Peyer's patch (tissue), 4 donors: ENCODE measurements at places on chromosomes 4 and X.

GRCh38 chrX:65034292-65034667 lies 58.0 kb upstream of the ZC4H2 start:
- no peak for DNase-seq

- no peak for DNase-seq
Observed at GRCh38 chrX:38038501-38038900, 32.1 kb downstream of the SYTL5 start.

DNA sequence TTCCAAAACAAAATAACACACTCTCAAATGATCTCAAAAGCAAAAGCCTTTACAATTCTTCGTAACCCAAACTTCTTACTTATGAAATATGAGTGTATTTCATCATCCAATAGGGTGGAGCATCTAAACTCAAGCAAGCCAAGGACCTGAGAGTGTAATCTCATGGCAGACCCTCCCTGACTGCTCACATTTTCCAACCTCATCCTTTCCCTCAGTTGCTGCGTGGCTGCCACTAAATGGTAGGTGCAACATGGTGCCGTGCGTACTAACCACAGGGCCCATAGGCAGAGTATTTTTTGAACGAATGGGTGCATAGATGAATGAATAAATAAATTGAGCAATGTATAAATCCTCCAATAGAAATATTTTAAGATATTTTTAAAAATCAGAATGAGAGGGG lies 45.4 kb downstream of the TTC29 start:
- no peak for DNase-seq

DNA sequence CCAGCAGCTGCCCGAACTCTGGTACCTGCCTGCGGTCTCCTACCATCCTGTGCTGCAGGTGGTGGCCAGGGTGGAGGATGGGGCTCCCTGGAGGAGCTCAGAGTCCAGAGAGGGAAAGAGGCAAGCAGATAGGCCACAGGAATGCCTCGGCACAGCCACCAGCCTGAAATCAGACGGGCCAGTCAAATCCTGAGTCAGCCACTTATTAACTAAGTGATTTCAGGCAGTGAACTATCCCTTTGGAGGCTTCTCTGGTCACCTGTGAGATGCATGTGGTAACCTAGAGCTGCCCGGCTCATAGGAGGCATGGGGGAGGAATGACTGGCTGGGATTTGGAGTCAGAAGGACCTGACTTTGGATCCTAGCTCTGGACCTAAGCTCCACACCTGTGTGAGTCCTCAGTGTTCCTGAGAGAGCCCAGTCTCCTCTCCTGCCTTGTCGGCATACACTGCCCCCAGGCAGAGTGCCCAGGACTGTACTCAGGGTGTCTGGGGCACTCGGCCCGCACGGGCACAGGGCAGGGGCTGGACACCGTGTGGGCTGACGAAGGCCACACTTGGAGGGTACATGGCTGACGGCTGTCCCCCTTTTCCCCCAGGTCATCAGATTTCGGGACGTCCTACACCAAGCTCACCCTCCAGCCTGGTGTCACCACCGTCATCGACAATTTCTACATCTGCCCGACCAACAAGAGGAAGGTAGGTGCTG lies 96.4 kb upstream of the PSAPL1 start:
- DNase-seq: no peak

DNA sequence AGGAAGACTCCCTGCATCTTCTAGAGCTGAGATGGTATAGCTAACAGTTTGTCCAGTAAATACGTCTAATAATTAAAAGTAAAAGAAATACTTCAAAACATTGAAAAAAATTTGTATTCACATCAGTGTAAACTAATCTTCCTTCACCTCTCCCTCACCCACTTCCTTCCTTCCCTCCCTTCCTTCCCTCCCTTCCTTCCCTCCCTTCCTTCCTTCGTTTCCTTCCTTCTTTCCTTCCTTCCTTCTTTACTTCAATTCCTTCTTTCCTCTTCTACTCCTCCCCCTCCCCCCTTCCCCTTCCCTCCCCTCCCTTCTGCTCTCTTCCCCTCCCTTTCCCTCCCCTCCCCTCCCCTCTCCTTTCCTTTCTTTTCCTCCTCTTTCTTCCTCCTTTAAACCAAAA lies 103.7 kb downstream of the POU4F2 start:
- DNase-seq: no peak

DNA sequence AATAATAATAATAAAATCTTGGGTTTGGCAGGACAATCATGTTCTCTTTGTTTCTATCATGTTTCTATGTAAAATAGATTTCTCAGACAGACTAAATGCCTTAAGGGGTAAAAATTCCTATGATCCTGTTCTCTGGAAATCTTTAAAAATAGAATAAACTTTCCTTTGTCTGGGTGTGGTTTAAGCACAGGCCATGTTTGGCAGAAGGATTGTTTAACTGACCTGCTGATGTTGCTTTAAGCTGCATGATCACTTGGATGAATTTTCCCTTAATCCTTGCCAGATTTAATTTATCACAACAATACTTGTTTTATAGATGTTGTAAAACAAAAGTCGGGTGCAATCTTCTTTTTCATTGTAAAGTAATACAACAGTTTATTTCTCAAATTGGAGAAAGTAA lies 341.7 kb upstream of the FAT1 start:
- DNase-seq: no peak

- no peak for DNase-seq
Observed at GRCh38 chrX:39150220-39150619, 349.0 kb downstream of the MID1IP1 start.
